ENCODE measurements at places on chromosomes 12 and 14. TPM values are rescaled to one million over a fixed set of nuclear protein-coding genes. Genes with fewer than 3 reads are reported as not detected.

Gene SLC25A21
- total RNA-seq, result not detected

Gene KRT80
- total RNA-seq, result not detected

Gene OTX2
- total RNA-seq, result not detected

Gene ESRRB
- total RNA-seq, result not detected

Gene CORO1C
- 8.7 TPM for total RNA-seq

Gene NPAS3
- not detected for total RNA-seq

Gene CALM1
- 805 TPM for total RNA-seq

Gene CFAP54
- total RNA-seq, result 0.93 TPM

Gene UNC79
- total RNA-seq, result not detected

Gene DLK1
- 1.7 TPM for total RNA-seq

Gene ANO4
- not detected for total RNA-seq
